Uterus (tissue), 4 donors: ENCODE measurements at places on chromosomes 3 and 15. TPM values are rescaled to one million over a fixed set of nuclear protein-coding genes. Genes with fewer than 3 reads are reported as not detected.
A peak's percentile ranks its signal among the peaks of the same experiment; 100 is the strongest.

Gene TM6SF1
- 5.1 TPM for total RNA-seq

Gene CHL1
- 20.3 TPM for total RNA-seq

- no peak overlapping the region for H3K4me3 ChIP-seq
- no peaks in the 10 kb centered on the region for H3K4me1 ChIP-seq
- no peak overlapping the region for H3K27ac ChIP-seq
- no peaks in the 10 kb centered on the region for H3K27me3 ChIP-seq
- no peak for DNase-seq
These were observed 162.4 kb upstream of the GALNT15 start for GRCh38 chr3:16012086-16012485.

DNA sequence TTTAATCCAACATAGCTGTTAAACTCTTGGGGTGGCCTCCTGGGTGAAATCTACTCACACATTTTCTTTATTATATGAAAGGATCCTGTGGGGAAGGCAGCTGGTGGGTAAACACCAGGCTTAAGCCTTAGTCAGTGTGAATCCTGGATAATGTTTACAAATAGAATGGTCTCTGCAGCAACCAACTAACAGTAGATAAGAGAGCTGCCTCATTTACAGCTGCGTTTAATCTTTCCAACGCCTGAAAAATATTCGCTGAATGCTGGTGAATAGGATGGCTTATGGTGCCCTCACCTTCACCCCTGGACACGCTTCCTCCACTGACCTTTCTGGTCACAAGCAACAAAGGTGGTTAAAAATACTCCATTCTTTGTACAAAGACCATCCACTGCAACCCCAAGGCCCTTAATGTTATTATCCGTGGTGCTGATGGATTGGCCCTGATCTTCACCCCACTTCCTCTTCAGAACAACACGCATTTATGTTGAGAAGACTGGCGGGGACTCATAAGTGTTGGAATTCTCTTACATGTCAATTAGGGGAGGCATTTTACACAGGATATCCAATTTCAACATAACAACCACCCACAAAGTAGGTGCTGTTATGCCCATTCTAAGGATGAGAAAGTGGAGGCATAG lies 120.0 kb upstream of the FRMD4B start:
- H3K27ac ChIP-seq, result no peak overlapping the region
- H3K27me3 ChIP-seq, result no peaks in the 10 kb centered on the region
- no peak overlapping the region for H3K4me3 ChIP-seq

- H3K36me3 ChIP-seq, result no peaks in the 10 kb centered on the region
- DNase-seq, result no peak
- H3K4me3 ChIP-seq, result no peak overlapping the region
- no peak overlapping the region for H3K27ac ChIP-seq
These were observed 51.1 kb downstream of the POMGNT2 start for GRCh38 chr3:43054754-43055153.

DNA sequence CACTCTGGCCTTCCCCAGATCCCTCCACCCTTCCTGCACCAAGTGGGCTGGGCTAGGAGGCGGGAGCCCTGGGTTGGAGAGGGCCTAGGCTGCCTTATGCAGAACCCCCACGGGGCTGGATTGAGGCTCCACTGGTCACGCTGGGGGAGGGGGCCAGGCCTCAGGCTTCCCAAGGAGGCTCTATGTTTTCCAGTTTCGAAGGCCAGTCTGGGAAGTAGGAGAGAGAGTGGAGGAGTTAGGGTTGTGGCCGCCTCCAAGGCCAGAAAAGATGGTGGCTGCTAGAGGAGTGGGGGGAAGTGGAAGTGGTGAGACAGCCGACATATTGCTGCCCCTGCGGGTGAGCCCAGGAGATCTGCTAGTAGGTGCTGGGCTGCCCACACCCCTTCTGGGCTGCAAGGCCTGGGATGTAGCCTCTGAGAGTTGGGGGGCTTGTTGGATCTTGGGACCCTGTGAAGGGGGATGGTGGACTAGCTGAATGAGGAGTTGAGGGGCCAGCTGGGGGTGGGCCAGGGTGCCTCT lies 1.2 kb downstream of the GNAI2 start:
- H3K4me3 ChIP-seq, result peak overlapping the region; percentile 91
- no peak for DNase-seq
- H3K36me3 ChIP-seq, result no peaks in the 10 kb centered on the region

- H3K27ac ChIP-seq, result no peak overlapping the region
- H3K4me3 ChIP-seq, result no peak overlapping the region
- H3K4me1 ChIP-seq, result no peaks in the 10 kb centered on the region
These were observed 100.5 kb downstream of the AKAP13 start for GRCh38 chr15:85480923-85481322.

DNA sequence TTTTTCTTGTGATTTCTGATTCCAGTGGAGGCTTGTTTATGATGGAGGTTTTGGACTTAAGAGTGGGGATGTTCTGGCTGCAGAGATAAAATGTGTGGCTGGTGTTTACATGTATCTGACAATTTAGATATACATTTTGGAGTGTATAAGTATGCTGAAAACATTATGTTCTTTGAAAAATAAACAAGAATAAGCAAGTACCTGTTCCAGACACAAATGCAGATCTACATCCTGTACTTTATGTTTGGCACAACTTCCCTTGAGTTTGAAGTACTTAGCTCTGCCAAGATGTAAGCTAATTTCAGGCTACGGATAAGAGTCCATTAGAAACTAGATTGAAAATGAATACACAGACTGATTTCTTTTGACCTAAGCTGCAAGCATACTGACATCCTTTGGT lies 277.2 kb downstream of the CHST2 start:
- no peaks in the 10 kb centered on the region for H3K4me1 ChIP-seq
- no peaks in the 10 kb centered on the region for H3K36me3 ChIP-seq
- H3K27ac ChIP-seq, result no peak overlapping the region
- H3K4me3 ChIP-seq, result no peak overlapping the region

DNA sequence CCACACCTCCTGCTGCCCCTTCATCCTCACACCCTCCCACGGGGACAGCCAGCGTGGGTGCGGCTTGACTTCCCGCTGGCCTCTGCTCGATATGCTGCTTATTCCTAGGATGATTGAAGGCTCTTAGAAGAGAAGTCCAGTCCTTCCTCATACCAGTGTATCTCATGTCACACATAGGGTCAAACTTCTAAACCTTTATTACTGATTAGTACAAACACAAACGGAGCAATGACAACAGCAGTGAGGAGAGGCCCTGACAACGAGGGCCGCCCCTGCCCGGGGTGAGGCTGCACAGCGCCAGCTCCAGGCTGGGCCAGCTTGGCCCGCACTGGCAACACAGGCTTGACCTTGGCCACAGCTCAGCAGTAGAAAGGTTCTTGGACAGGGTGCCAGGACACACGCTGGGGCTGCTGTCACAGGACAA lies 3.7 kb downstream of the CIB1 start:
- no peaks in the 10 kb centered on the region for H3K36me3 ChIP-seq
- H3K27me3 ChIP-seq, result no peaks in the 10 kb centered on the region
- no peak overlapping the region for H3K4me3 ChIP-seq
- no peak overlapping the region for H3K27ac ChIP-seq
- DNase-seq, result no peak

GRCh38 chr15:65208647-65209046 lies 2.6 kb downstream of the CILP start:
- H3K4me1 ChIP-seq, result peaks cover 4% of the 10 kb centered on the region
- no peak for DNase-seq
- H3K27ac ChIP-seq, result no peak overlapping the region
- no peaks in the 10 kb centered on the region for H3K27me3 ChIP-seq

DNA sequence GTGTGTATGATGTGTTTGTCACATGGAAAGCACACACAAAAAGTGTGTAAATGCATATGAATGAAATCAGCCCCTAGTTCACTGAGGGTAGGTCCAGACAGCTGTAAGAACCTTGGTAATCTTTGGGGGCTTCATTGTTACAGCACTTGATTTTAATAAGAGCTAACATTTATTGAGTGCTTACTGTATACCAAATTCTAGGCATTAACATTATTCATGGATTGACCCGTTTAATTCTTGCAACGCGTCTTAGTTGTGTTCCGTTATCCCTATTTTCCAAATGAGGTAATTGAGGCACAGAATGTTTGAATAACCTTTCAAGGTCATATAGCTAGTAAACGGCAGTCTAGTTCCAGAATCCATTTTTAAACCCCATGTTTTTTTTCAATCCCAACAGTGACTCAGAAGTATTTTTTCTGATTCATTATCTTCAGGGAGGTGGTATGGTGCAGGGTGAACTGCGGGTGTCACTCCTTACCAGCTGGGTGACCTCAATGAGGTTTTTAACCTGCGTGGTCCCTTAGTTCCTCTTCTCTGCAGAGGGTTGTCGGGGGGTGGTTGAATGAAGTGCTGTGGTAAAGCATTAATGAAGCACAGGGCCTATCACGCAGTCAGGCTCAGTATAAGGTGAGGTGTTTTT lies 14.2 kb downstream of the RAB8B start:
- no peaks in the 10 kb centered on the region for H3K36me3 ChIP-seq
- H3K27ac ChIP-seq, result no peak overlapping the region
- H3K27me3 ChIP-seq, result no peaks in the 10 kb centered on the region
- no peaks in the 10 kb centered on the region for H3K4me1 ChIP-seq
- DNase-seq, result no peak

DNA sequence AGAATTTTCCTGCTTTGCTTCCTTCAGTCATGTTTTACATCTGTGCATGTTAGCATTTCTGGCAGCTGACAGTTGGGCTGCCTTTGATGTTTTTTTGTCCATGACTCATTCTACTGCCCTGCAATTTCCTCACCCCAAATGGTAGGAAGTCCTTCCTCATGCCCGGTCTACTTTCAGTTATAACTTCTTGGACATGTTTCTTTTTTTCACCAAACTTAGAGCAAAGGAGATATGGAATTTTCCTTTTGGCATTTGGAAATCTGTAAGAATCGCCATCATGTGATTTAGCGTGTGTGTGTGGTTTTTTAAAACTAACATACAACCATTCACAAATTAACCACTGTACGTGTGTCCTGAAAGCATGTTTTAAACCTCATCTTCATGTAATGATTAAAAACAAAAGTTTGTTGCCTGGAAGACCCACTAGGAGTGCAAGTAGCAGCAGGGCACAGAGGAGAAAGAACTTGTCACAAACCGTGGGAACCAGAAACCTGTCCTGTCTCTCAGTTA lies 430.7 kb upstream of the CFAP20DC start:
- no peaks in the 10 kb centered on the region for H3K36me3 ChIP-seq
- no peak overlapping the region for H3K4me3 ChIP-seq
- no peaks in the 10 kb centered on the region for H3K4me1 ChIP-seq
- no peaks in the 10 kb centered on the region for H3K27me3 ChIP-seq
- H3K27ac ChIP-seq, result no peak overlapping the region
- no peak for DNase-seq

DNA sequence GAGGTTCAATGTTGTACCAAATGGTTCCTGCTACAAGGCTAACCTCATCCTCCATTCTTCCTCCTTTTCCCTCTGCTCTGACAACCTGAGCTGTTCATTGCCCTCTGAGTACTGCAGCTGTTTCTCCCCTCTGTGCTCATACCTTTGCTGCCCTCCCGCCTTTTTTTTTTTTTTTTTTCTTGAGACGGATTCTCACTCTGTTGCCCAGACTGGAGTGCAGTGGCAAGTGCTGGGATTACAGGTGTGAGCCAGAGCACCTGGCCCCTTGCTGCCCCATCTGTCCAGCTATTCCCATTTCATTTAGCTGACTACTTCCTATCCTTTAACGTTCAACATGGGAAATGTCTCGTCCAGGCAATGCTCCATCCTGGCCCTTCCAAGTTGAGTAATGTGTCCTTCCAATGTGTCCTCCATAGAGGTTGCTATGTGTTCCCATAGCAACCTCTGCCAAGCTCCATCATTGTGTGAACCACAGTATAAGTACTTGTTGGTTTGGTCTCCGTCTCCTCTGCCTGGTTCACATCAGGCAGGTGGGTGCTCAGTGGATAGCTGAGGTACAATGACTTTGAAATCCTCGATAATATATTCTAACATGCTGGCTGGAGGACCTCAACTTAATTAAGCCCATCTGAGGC lies 179.9 kb upstream of the ANKRD28 start:
- H3K27ac ChIP-seq, result no peak overlapping the region
- H3K36me3 ChIP-seq, result no peaks in the 10 kb centered on the region
- DNase-seq, result no peak
- no peaks in the 10 kb centered on the region for H3K4me1 ChIP-seq

- DNase-seq, result no peak
- no peak overlapping the region for H3K4me3 ChIP-seq
- no peaks in the 10 kb centered on the region for H3K4me1 ChIP-seq
- peak overlapping the region; percentile 35 for H3K27ac ChIP-seq
- no peaks in the 10 kb centered on the region for H3K36me3 ChIP-seq
These were observed 33.2 kb downstream of the CBLB start for GRCh38 chr3:105835606-105836005.

DNA sequence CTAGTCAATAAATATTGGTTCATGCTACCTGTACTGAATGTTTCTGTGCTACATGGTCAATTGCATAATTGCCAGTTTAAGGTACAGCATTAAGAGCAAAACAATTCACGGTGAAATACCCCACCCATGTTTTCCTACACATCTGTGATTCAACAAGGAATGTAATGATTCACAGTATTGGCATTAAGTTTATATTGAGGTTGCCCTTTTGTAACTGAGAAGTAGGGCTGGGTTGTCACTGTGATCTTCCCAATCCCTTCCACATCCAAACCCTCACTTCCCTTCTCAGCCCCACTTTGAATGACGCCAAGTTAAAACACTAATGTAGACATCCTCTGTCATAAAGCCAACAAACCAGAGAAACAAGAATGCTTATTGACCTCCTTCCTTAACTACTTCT lies 112.0 kb upstream of the TJP1 start:
- H3K27ac ChIP-seq, result no peak overlapping the region
- no peaks in the 10 kb centered on the region for H3K36me3 ChIP-seq
- H3K4me3 ChIP-seq, result no peak overlapping the region
- no peaks in the 10 kb centered on the region for H3K4me1 ChIP-seq
- no peak for DNase-seq

- H3K4me3 ChIP-seq, result no peak overlapping the region
- no peak overlapping the region for H3K27ac ChIP-seq
- H3K36me3 ChIP-seq, result no peaks in the 10 kb centered on the region
- H3K4me1 ChIP-seq, result no peaks in the 10 kb centered on the region
- no peak for DNase-seq
These were observed 32.0 kb upstream of the INO80 start for GRCh38 chr15:41148065-41148464.

GRCh38 chr15:54675241-54675640 lies 521.5 kb downstream of the RSL24D1 start:
- no peak overlapping the region for H3K4me3 ChIP-seq
- H3K27me3 ChIP-seq, result no peaks in the 10 kb centered on the region
- no peak for DNase-seq

DNA sequence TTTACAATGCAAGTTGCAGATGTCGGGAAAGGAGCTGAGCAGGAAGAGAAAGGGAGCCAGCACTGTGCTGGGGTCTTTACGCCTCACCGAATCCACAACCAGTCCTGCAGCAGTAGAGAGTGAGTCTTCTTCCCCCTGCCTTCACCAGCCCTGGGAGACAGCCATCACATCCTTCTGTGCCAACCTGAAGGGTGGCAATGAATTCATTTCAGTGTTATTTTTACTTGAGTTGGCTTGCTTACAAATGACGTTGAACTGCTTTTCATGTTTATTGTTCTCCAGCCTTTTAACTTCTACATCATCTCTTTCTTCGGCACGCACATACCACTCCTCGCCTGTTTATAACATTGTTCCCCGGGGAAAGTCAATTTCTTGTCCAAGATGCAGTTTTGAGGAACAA lies 77.1 kb downstream of the TRIM42 start:
- no peak overlapping the region for H3K4me3 ChIP-seq
- DNase-seq, result no peak
- no peak overlapping the region for H3K27ac ChIP-seq
- peaks cover 9% of the 10 kb centered on the region for H3K4me1 ChIP-seq
- H3K27me3 ChIP-seq, result no peaks in the 10 kb centered on the region

GRCh38 chr3:64266065-64266931 lies 41.0 kb upstream of the PRICKLE2 start:
- no peaks in the 10 kb centered on the region for H3K27me3 ChIP-seq
- peak; percentile 90 for DNase-seq
- peak overlapping the region; percentile 71 for H3K4me3 ChIP-seq

GRCh38 chr3:155391551-155391958 lies 98.1 kb upstream of the STRIT1 start:
- no peaks in the 10 kb centered on the region for H3K36me3 ChIP-seq
- no peaks in the 10 kb centered on the region for H3K27me3 ChIP-seq
- no peaks in the 10 kb centered on the region for H3K4me1 ChIP-seq
- H3K27ac ChIP-seq, result no peak overlapping the region
- H3K4me3 ChIP-seq, result no peak overlapping the region
